ENCODE measurements at places on chromosomes 1 and 21. TPM values are rescaled to one million over a fixed set of nuclear protein-coding genes. Genes with fewer than 3 reads are reported as not detected.

- no peaks in the 10 kb centered on the region for H3K4me1 ChIP-seq
- no peaks in the 10 kb centered on the region for H3K27me3 ChIP-seq
- H3K4me3 ChIP-seq: no peak overlapping the region
- no peaks in the 10 kb centered on the region for H3K36me3 ChIP-seq
- DNase-seq: no peak
Observed at GRCh38 chr1:218667781-218668516, 322.8 kb downstream of the TGFB2 start.

GRCh38 chr1:202584707-202585589 is 125.3 kb downstream of the SYT2 start:
- peaks cover 64% of the 10 kb centered on the region for H3K4me1 ChIP-seq
- H3K4me3 ChIP-seq: no peak overlapping the region

DNA sequence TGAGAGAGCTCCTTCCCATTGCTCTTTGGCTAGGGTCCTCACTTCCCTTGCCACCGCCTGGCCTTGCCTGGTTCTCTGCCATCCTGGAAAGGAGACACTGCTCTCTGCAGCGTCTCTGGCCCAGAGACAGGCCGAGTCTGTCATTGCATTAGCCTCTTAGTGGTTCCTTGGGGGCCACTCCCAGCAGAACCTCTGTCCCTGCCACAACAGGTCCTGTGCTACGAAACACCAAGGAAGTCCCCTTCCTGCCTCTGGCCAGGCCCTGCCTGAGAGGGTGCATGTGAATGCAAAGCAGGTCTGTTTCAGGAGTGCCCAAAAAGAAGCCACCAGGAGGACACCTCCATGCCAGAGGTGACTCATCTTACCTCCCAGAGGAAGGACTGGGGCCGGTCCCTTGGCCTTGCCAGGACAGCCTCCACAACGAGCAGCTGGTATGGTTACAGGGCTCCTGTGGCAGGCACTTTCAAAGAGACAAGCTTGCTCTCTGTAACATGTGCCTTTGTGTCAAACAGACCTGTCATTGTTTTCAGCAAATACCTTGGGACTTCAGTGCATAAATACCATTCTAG is 59.6 kb downstream of the VPS26C start:
- no peaks in the 10 kb centered on the region for H3K27me3 ChIP-seq
- no peak overlapping the region for H3K4me3 ChIP-seq
- DNase-seq: no peak
- H3K36me3 ChIP-seq: peaks cover 11% of the 10 kb centered on the region

ATAD3C gene
- total RNA-seq: 0.12 TPM

LEFTY1 gene
- not detected for total RNA-seq

LCE2A gene
- total RNA-seq: not detected

DNA sequence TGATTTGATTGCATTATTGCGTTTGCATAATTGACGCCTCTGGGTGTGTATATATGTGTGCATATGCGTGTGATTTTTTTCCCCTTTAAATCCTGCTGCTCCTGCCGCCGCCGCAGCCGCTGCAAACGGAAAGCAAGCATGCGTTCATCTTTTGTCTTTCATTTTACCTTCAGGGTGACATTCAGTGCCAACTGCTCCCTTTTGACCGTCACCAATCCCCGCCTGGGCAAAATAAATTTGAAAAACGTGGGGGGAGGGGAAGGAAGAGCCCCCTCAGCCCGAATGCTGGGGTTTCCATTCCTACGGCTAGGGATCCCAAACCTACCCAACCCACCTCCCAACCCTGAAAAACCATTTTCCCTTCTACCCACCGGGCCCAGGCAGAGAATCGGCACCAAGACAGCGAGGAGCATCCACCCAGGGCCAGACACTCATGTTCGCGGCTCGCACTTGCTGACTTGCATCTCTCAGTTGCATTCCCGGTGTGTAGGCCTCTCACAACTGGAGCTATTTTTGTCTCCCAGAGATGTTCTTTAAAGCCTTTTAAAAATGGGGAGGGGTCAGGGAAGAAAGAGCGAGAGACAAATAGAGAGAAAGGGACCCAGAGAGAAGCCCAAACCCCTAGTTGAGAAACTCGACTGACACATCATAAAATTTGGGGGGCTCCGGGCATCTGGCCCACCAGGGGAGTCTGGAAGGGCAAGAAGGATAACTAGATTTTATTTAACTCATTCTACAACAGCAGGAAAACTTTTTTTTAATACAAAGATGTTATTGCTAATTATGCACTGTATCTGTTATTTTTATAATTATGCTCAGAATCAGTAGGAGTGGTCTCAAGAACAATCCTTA is 367.1 kb upstream of the ESRRG start:
- peak overlapping the region; percentile 92 for H3K27ac ChIP-seq
- no peaks in the 10 kb centered on the region for H3K27me3 ChIP-seq
- no peaks in the 10 kb centered on the region for H3K36me3 ChIP-seq
- H3K4me3 ChIP-seq: peak overlapping the region; percentile 55

- H3K27ac ChIP-seq: no peak overlapping the region
- H3K4me3 ChIP-seq: no peak overlapping the region
- H3K4me1 ChIP-seq: peaks cover 18% of the 10 kb centered on the region
- DNase-seq: no peak
Observed at GRCh38 chr1:117013309-117013858, 11.8 kb downstream of the CD101 start.

UBE2G2 gene
- 57.8 TPM for total RNA-seq

TRIM58 gene
- total RNA-seq: 0.16 TPM

LCE5A gene
- total RNA-seq: not detected

- peaks cover 11% of the 10 kb centered on the region for H3K36me3 ChIP-seq
- peak; percentile 62 for DNase-seq
- H3K27me3 ChIP-seq: no peaks in the 10 kb centered on the region
Observed at GRCh38 chr1:89525169-89525855, 683 bp downstream of the LRRC8B start.

GPATCH3 gene
- 8.4 TPM for total RNA-seq

GRCh38 chr1:114720492-114720891 is 3.9 kb upstream of the NRAS start:
- H3K4me3 ChIP-seq: no peak overlapping the region
- H3K36me3 ChIP-seq: peaks cover 84% of the 10 kb centered on the region
- H3K27ac ChIP-seq: no peak overlapping the region
- no peak for DNase-seq
- H3K27me3 ChIP-seq: no peaks in the 10 kb centered on the region

DNA sequence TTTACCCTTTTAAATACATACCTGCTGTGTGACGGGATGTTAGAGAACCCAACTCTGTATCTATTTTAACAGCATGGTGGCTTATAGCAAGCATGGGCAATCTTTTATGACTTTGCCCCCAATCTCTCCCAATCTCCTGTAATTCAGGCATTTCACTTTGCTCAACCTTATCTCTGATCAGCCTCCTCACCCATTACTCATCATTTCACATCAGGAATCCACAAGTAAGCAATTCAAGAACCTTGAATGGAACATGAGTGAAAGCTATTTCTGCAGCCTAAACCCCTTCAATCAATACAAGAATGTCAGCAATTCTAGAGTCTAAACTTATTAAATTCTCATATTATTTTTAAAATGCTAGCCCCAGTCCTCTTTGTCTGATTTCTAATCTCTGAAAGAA is 199.8 kb downstream of the ST6GALNAC3 start:
- H3K27ac ChIP-seq: no peak overlapping the region
- no peak overlapping the region for H3K4me3 ChIP-seq
- H3K4me1 ChIP-seq: no peaks in the 10 kb centered on the region
- H3K27me3 ChIP-seq: no peaks in the 10 kb centered on the region
- H3K36me3 ChIP-seq: no peaks in the 10 kb centered on the region

DNA sequence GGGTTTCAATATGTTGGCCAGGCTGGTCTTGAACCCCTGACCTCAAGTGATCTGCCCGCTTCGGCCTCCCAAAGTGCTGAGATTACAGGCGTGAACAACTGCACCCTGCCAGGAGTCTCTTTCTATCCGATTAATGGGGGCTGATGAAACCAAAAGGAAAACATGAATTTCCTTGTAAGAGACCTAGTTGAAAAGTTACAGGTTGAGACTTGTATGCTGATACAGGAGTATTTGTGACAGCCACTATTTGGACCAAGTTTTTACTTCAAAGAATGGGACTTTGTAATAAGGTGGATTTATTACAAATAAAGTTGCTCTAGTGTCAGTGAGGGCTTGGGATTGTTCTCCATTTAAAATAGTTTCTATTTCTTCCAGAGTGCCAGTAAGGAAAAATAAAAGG is 43.6 kb upstream of the TMEM61 start:
- DNase-seq: no peak
- H3K4me3 ChIP-seq: no peak overlapping the region
- H3K27ac ChIP-seq: no peak overlapping the region
- no peaks in the 10 kb centered on the region for H3K4me1 ChIP-seq

Measured in heart left ventricle (tissue), 16 donors.